ENCODE measurements at places on chromosomes 7 and 10. TPM values are rescaled to one million over a fixed set of nuclear protein-coding genes. Genes with fewer than 3 reads are reported as not detected.

DNA sequence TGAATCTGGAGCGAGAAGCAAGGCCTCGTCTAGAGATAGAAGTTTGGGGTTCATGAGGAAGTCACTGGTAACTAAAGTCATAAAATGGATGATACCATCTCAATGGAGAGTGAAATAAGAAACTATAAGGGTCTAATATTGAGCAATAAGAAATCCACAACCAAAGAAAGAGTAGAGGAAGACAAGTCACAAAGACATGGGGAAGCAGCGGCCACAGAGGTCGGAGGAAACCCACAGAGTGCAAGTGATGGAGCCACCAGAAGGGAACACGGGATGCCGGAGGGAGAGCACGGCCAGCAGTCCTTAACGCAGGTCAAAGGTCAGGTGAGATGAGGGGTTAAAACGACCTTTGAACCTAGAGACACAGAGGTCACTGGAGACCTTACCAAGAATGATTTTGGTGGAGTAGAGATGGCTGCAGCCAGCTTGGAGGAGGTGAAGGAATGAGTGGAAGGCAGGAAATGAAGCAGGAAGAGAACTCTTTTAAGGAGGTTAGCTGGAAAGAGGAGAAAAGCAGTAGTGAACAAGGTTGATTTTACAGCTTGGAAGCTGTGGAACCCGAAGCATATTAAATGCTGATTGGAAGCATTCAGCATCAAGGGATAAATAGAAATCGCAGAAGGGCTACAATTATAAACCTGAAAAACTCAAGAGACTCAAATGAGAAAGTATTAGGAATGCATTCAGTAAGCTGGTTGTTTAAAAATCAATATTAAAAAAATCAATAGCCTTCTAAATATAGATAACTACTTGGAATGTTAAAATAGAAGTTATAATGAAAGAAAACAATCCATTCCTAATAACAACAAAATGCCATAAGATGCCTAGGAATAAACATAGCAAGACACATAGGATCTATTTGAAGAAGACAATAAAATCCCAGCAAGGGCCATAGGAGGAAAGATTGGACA, 93.7 kb downstream of the SVOPL start:
- no peak for DNase-seq

BRAT1 gene
- polyA plus RNA-seq, result 26.2 TPM

- no peak for DNase-seq
Measured at GRCh38 chr10:17562614-17563013, 54.6 kb downstream of the HACD1 start.

GSTO2 gene
- polyA plus RNA-seq, result 30.5 TPM

AKR1D1 gene
- not detected for polyA plus RNA-seq

LLCFC1 gene
- polyA plus RNA-seq, result 0.63 TPM

DNA sequence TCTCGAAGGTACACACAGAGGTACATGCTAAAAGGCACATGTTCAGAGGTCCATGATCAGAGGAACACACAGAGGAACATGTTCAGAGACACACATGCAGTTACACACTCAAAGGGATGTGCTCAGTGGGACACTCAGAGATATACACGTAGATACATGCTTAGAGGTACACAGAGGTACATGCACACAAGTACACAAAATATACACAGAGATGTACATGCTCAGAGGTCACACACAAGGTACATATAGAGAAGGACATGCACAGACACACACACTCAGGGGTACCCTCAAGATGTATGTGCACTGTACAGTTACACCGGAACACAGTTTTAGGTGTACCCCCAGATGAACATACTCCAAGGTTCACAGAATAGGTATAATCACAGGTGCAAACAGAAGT, 18.8 kb downstream of the NPC1L1 start:
- DNase-seq, result no peak

DNA sequence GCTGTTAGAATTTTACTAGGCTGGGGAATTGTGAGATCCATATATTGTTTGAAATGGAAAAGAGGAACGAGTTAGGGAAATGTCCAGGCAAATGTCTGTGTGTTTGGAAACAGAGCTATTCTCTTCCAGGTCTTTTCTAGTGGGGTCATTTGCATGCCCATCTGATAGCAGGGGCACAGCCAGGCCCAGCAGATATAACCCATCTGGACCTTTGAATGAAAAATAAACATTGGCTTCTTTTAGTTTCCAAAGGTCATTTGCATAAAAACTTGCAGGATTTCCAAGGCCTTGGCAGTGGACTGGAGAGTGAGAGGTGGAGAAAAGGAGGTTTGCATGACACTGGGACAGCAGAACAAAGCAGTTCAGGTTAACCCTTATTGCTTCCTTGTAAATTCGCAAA, 188.0 kb upstream of the GPR26 start:
- DNase-seq, result no peak

EIF4H gene
- polyA plus RNA-seq, result 258 TPM

EN2 gene
- not detected for polyA plus RNA-seq

HOXA3 gene
- polyA plus RNA-seq, result 49.6 TPM

ACTL6B gene
- polyA plus RNA-seq, result 0.17 TPM

DNA sequence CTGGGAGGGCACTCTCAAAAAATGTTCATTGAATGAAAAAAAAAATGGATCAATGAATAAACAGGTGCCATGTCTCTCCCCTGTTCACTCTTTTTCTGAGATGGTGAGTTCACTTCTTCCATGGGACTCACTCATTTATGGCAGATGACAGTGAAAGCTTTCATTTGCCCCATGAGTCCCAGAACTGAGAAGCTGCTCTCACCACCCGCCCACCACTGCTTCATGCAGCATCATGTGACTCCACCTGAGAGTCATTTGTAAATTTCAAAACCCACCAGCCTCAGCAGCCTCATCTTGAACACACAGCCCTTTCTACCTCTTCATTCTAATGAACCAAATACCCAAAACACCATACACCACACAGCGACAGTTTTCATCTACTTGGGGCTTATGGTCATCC, 64.9 kb downstream of the SCRN1 start:
- no peak for DNase-seq

GRCh38 chr10:32795598-32796183, 162.3 kb downstream of the ITGB1 start:
- peak; percentile 36 for DNase-seq

CYP2C8 gene
- 9.6 TPM for polyA plus RNA-seq

DNA sequence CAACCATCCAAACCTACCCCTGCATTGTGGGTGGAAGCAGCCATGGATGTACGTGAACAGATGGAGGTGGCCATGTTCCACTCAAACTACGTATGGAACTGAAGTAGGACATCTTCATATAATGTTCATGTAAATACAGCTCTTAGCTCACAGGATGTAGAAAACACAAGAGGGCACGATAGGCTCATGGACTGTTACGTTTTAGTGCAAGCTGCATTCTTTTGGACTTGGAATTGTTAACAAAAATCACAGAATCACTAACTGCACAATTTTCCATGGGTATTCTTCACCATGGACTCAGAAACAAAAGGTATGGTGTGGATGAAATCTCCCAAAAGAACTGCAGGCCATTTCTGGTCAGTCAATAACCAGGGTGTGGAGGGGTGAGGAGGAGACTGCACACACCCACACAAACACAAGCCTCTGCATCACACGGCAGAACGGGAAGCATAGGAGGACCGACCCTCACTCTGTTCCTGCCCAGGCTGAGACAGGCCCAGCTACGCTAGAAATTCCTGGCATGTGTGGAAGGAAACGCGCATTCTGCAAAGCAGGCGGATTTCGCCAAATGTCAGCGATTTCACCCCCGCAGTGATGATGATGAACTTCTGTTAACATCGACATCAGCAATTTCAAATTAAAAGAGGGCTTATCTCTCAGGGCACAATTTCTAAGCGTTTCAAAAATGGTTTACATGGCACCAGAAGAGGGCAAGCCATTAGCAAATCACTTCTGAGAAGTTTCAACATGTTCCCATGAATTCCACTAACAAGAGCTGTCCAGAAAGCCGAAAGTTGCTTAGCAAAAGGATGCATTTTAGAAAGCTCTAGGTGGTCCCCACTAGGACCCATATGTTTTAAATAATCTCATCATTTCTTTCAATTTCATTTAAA, 149.0 kb downstream of the TNS3 start:
- peak; percentile 63 for DNase-seq

DNA sequence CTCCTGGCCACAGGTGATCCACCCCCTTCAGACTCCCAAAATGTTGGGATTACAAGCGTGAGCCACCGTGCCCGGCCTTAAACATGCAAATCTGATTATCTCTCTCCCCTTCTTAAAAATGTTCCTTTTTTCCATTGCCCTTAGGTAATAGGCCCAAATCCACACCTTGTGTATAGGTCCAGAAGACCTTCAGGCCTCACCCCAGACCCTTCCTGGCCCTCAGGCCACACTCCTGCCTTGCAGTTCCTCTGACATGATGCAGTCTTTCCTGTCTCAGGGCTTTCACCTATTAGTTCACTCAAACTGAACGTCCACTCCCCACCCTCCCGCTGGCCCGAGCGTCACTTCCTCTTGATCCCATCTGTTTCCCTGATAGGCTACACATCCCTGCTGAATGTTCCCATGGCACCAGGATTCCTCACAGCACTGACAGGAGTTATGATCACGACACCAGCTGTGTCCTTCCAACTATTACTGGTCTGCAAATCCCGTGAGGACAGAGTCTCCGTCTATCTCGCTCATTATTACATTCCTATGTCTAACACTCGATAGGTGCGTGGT, 46.4 kb downstream of the DENND2A start:
- DNase-seq, result no peak

- no peak for DNase-seq
Measured at GRCh38 chr10:73517166-73517888, 21.5 kb upstream of the PPP3CB start.

GRCh38 chr10:116457488-116457887, 29.8 kb downstream of the PNLIPRP3 start:
- no peak for DNase-seq

DNA sequence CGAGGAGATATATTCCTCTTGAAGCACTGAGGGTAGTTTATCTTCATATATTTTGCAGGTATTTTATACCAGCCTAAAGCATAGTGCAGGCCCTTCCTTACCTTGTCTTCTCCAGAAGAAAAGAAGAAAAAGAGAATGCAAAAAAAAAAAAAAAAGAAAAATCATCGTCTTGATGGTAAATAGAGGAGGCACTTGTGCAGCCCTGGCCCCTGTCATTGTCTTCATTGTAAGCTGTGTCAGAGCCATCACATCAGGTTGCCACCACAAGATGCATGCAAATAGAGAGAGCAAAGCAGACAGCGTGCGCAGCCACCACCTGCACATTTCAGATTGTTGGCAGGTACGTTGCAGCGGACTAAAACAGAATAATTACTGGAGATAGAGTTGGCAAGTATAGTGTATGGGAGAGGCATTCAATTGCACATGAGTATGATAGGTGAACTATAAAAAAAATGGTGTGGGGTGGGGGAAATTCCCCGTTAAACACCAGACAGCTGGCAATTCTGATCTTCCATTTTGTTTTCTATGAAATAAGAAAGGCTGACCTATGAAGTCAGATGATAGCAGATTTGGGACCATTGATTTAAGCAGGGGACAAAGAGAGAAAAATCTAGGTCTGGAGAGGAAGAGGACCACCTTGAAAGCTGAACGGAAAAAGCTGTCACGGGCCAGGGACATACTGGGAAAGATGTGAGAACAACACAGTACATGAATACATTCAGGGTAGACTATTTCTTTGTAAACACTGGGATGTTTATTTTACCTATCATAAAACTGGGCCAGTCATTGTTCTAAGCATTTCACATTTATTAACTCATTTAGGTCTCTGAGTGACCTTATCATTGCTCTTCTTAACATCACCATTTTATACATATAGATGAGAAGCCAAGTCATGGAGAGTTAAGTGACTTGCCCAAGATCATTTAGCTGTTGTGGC, 306.3 kb upstream of the SP8 start:
- no peak for DNase-seq

GRCh38 chr7:99021941-99022560, 121.9 kb downstream of the SMURF1 start:
- DNase-seq, result no peak

DNA sequence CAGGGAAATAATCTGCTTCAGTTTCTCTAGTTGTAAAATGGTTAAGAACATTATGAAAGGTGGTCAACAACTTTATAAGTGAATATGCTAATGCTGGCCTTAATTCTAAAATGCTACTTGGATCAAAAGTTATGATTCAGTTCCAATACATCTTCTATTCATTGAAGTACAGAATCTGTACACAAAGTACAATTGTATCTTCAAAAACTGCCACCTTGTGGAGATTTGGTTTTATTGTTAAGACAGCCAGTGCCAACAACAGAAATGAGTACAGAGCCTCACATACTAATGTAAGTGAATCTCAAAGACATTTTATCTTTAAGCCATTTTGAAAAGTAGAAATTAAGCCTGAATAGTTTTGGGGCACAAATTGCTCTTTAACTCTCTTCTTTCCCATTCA, 194.0 kb downstream of the CFTR start:
- no peak for DNase-seq

- DNase-seq, result no peak
Measured at GRCh38 chr7:116194115-116194514, 16.2 kb upstream of the TES start.

DNA sequence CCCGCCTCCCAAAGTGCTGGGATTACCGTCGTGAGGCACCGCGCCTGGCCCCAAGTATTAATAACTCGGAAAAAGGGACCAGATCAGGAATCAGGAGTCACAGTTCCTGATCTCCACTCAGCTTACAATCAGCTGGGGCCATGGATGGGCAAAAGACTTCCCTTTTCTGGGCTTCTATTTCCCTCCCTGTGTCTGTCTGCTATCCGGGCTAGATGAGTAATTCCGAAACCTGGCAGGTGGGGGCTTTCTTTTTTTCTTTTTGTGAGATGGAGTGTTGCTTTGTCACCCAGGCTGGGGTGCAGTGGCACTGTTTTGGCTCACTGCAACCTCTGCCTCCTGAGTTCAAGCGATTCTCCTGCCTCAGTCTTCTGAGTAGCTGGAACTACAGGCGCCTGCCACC, 11.6 kb downstream of the RPS24 start:
- no peak for DNase-seq

MEST gene
- polyA plus RNA-seq, result 416 TPM

DNA sequence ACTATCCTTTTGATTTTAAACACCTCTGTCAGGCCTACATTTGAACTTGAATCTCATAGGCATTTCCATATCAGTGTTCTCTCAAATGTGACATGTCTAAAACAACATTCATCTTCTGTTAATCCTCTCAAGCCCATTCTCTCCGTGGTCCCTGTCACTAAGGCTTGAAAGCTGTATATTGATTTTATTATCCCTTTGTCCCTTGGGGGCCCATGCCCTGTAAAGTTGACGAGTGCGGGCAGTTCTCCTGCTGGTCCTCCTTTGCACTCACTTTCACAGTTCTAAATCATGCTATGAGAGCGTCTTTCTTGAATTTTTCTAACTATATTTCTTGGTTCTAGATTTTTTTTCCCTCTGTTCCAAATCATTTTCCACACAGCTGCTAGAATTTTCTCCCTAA, 27.3 kb downstream of the GALNT11 start:
- DNase-seq, result no peak

DNA sequence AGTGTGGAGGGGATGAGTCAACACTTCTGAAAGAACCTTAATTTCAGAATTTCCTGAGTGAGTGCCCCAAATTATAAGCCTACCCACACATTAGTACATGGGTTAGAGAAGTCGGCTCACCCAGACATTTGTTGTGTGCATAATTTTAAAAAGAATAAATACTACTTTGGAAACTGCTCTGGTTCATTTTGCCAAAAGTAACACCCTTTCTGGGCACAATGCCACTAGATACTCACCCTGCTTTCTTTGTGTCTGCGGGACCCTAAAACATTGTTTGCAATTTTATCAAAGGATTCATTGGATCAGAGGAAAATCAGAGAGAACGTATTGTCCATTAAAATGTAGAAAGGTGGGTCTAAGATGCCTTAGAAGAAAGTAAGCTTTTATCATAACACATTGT, 245.5 kb upstream of the NRP1 start:
- no peak for DNase-seq
